HepG2 (cell line): ENCODE measurements at places on chromosomes 2 and 18. TPM values are rescaled to one million over a fixed set of nuclear protein-coding genes. Genes with fewer than 3 reads are reported as not detected.

- no peaks in the 10 kb centered on the region for H3K36me3 ChIP-seq
- H3K4me1 ChIP-seq = peaks cover 3% of the 10 kb centered on the region
- no peak overlapping the region for H3K27ac ChIP-seq
- no peaks in the 10 kb centered on the region; the same call in 2 of the 3 replicates for H3K27me3 ChIP-seq
- DNase-seq = no peak
- no peak overlapping the region for H3K4me3 ChIP-seq
Measured at GRCh38 chr2:5369510-5369909, 322.7 kb upstream of the SOX11 start.

DNA sequence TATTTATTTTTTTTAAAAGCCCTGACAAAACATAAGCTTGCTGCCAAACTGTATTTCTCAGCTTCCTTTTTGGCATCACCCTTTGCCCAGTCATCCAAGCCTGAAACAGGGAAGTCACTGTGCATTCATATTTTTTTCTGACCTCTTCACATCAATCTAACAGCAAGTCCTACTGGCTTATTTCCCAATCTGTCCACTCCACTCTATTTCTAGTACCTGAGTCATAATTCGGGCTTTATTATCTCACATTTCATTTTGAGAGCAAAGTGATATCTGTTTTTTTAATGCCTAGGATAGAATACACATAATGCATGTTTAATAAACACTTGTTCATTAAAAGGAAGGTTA lies 5.1 kb downstream of the HNMT start:
- H3K4me1 ChIP-seq = peaks cover 76% of the 10 kb centered on the region
- peak overlapping the region; percentile 100 for H3K27ac ChIP-seq
- H3K4me3 ChIP-seq = peak overlapping the region; percentile 85; the same call in 1 of the 2 replicates
- H3K36me3 ChIP-seq = peaks cover 9% of the 10 kb centered on the region

DNA sequence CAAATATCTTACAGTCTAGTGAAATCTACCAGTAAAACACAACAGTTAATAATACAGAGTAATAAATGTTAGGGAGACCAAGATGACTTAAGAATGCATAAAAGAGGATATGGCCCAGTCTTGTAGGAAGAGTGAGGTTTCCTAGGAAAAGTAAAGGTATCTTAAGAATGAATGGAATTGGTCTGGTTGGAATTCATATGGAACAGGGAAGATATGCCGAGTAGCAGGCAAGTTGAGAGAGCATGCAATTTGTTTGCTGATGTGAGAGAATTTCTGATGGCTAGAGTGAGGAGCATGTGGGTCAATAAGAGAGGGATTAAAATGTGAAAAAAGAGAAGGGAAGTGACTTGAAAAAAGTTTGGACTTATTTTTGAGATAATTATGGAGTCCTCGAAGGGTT lies 512.9 kb upstream of the ZEB2 start:
- no peak overlapping the region for H3K4me3 ChIP-seq
- H3K27ac ChIP-seq = no peak overlapping the region
- no peak for DNase-seq
- H3K36me3 ChIP-seq = no peaks in the 10 kb centered on the region

GRCh38 chr18:56162311-56163265 lies 475.8 kb downstream of the TXNL1 start:
- DNase-seq = no peak
- H3K4me1 ChIP-seq = no peaks in the 10 kb centered on the region
- no peaks in the 10 kb centered on the region for H3K36me3 ChIP-seq

- H3K27me3 ChIP-seq = peaks cover 1% of the 10 kb centered on the region
- peaks cover 14% of the 10 kb centered on the region for H3K4me1 ChIP-seq
- no peak overlapping the region for H3K4me3 ChIP-seq
- H3K36me3 ChIP-seq = no peaks in the 10 kb centered on the region
- no peak overlapping the region for H3K27ac ChIP-seq
- no peak for DNase-seq
Measured at GRCh38 chr2:160630801-160631590, 137.4 kb upstream of the RBMS1 start.

ASB18 gene
- not detected in 2 replicates for total RNA-seq

RFX8 gene
- not detected in 2 replicates for total RNA-seq

STAT4 gene
- not detected in 2 replicates for total RNA-seq
